ENCODE measurements at places on chromosomes 6 and 20.
A peak's percentile ranks its signal among the peaks of the same experiment; 100 is the strongest.

GRCh38 chr6:148980234-148980633, 233.4 kb downstream of the UST start:
- H3K27me3 ChIP-seq: no peaks in the 10 kb centered on the region
- no peaks in the 10 kb centered on the region for H3K36me3 ChIP-seq
- no peak overlapping the region for H3K27ac ChIP-seq

- DNase-seq: no peak
- no peaks in the 10 kb centered on the region for H3K36me3 ChIP-seq
- no peak overlapping the region for H3K27ac ChIP-seq
- H3K27me3 ChIP-seq: no peaks in the 10 kb centered on the region
- H3K4me3 ChIP-seq: no peak overlapping the region
- no peaks in the 10 kb centered on the region for H3K4me1 ChIP-seq
Measured at GRCh38 chr20:24910461-24910860, 38.6 kb upstream of the CST7 start.

DNA sequence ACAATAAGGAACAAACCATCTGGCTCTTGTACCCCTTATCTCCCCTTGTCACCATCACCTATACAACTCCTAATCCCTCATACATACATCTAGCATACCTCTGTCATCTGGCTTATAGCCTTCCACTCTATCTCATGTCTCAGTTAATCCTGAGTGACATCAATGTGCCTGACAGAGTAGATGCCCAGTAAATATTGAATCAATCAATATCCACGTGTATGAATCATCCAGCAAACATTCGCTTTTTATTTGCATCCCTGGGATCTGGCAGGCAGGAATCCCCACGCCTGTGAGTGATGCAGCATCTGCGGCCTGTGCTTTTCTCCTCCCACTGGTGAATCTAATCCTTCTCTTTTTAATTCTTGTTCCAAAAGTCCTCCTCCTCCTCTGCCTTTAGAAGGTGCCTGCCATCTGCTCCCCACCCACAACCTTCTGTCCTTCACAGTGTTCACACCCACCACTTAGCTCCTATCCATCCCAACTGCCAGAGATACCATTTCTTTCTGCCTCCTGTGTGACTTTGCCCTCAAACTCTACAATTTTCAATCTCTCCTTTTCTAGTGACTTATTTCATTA, 37.6 kb downstream of the ZNF391 start:
- no peaks in the 10 kb centered on the region for H3K27me3 ChIP-seq
- H3K4me1 ChIP-seq: no peaks in the 10 kb centered on the region
- no peak overlapping the region for H3K4me3 ChIP-seq
- H3K27ac ChIP-seq: no peak overlapping the region

DNA sequence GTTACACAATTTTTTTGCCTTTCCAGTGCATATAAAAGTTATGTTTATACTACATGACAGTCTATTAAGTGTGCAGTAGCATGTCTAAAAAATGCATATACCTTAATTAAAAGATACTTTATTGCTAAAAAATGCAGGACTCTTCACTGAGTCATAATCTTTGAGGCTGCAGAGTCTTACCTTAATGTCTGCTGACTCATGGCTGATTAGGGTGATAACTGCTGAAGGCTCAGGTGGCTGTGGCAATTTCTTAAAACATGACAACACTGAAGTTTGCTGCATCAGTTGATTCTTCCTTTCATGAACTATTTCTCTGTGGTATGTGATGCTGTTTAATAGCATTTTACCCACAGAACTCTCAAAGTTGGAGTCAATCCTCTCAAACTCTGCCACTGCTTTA, 19.1 kb downstream of the ZSCAN23 start:
- H3K4me1 ChIP-seq: no peaks in the 10 kb centered on the region
- no peak overlapping the region for H3K4me3 ChIP-seq
- no peak overlapping the region for H3K27ac ChIP-seq
- H3K27me3 ChIP-seq: no peaks in the 10 kb centered on the region
- H3K36me3 ChIP-seq: peaks cover 16% of the 10 kb centered on the region

DNA sequence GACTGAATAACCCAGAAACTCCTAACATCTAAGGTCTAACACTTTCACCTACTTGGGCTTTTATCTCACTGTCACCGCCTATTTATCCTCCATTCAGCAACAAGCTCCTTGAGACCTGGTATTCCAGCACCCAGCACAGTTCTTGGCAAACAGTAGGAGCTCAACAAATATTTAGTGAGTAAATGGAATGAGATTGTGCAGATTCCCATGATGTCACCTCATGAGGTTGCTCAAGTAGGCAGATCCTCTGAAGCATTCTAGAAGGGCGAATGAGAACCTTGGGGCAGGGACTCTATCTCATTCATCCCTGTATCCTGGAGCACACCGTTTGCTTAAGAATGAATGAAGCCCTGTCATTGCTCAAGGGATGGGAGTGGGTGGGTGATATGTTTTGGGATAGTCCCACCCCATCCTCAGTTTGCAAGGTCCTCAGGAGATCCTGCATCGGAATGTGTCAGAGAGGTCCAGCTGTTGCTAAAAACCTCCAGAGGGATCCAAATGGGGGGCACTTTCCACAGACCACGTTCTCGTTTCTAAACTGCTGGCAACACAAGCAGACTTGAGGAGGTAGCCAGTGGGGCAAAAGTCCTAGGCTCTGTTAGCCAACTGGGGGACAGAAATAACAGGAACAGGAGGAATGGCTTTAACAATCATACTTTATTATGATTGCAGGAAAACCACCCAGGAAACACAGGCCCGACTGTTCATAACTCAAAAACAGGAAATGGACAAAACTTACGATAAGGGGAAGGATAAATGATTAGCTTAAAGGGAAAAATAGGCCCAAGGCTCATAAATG, 42.0 kb downstream of the EDN1 start:
- DNase-seq: peak; percentile 45
- H3K36me3 ChIP-seq: no peaks in the 10 kb centered on the region
- no peaks in the 10 kb centered on the region for H3K27me3 ChIP-seq
- no peak overlapping the region for H3K4me3 ChIP-seq
- peaks cover 4% of the 10 kb centered on the region for H3K4me1 ChIP-seq

DNA sequence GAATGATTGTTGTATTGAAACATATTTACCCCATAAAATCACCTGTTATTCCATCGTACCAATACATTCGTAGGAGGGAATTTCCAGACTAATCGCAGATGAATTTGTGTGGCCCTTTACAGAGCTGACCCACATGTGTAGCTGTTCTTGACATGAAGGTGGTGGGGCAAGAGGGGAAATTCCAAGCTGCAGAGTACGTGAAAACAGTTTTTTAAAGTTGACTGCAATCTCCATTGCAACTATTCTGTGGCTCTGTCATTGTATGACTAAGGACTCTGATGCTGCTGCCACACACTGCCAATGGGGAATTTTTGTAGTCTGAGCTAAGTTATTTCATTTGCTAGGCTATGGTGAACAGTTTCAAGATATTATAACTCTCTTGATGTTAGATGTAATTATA, 46.4 kb upstream of the ADTRP start:
- no peak overlapping the region for H3K27ac ChIP-seq
- DNase-seq: no peak
- no peaks in the 10 kb centered on the region for H3K36me3 ChIP-seq

- H3K27me3 ChIP-seq: no peaks in the 10 kb centered on the region
- no peaks in the 10 kb centered on the region for H3K4me1 ChIP-seq
- H3K27ac ChIP-seq: no peak overlapping the region
- no peaks in the 10 kb centered on the region for H3K36me3 ChIP-seq
- no peak overlapping the region for H3K4me3 ChIP-seq
Measured at GRCh38 chr6:5012519-5012918, 8.7 kb upstream of the RPP40 start.
